ENCODE measurements at places on chromosomes 16 and 17.

- no peaks in the 10 kb centered on the region for H3K27me3 ChIP-seq
- no peaks in the 10 kb centered on the region for H3K4me1 ChIP-seq
- DNase-seq: no peak
Observed at GRCh38 chr17:9702914-9703780, 57.8 kb downstream of the USP43 start.

- H3K27ac ChIP-seq: no peak overlapping the region
- H3K4me3 ChIP-seq: no peak overlapping the region
- no peak for DNase-seq
- peaks cover 41% of the 10 kb centered on the region for H3K4me1 ChIP-seq
Observed at GRCh38 chr16:22016927-22017326, 9.0 kb downstream of the MOSMO start.

DNA sequence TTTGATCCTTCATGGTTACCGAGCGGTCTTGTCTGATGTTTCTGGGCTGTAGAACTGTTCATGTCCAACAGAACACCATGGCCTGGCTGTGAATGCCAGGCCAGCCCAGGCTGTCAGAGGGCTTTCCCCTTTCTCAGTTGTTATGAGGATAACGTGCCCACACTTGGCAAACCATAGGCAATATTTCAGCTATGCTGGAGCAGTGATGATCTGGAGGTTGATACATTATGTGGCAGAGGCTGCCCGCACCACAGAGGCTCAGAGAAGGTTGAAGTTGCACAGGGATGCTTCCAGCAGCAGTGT is 92.9 kb downstream of the C16orf78 start:
- no peaks in the 10 kb centered on the region for H3K36me3 ChIP-seq
- no peaks in the 10 kb centered on the region for H3K4me1 ChIP-seq
- DNase-seq: no peak
- H3K27me3 ChIP-seq: no peaks in the 10 kb centered on the region

DNA sequence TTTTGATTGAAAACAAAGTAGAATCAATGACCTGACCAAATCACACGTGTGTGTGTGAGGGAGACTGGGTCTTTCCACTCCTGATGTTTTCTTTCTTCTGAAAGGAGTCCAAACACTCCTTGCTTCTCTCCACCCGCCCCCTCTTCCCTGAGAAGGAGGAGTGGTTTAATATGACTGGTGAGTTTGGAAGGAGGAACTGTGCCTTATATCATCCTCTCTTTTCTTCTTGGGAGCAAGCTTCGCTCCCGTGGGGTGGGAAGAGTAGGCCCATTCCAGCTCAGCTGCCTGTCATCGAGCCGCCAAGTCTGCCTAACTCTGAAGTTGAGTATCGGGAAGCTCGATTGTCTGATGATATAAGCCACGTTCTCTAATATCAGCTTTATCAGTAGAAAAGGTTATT is 96.5 kb downstream of the YPEL2 start:
- no peak overlapping the region for H3K4me3 ChIP-seq
- no peaks in the 10 kb centered on the region for H3K27me3 ChIP-seq
- peak overlapping the region; percentile 98 for H3K27ac ChIP-seq

- no peaks in the 10 kb centered on the region for H3K4me1 ChIP-seq
- H3K4me3 ChIP-seq: no peak overlapping the region
Observed at GRCh38 chr17:27404676-27405075, 51.6 kb upstream of the KSR1 start.

DNA sequence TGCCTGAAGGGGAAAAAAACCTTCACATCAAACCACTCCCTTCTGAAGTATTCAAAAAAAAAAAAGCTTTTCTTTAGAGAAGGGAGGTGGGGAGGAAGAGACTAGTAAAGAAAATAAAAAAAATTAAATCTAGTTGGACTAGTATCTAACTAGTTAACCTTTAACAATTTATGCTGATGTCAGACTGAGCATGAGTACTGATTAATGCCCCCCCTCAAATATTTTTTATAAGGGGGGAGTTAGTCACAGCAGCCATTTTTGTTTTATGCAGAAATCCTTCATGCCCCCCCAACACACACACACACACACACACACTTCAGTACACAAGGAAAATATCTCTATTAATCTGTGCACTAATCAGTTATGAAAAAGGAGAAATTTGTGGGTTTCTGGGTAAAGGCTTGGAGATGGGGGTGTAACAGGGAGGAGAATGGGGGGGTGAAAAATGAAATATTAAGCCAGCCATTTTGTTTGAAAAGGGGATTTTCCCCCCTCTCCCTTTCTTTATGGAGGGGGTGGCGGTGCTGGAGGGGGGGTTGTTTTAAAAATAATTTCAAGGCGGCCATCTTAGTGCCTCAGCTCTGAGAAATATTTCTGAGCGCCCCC is 4.7 kb upstream of the CHD3 start:
- no peak overlapping the region for H3K4me3 ChIP-seq
- H3K27ac ChIP-seq: peak overlapping the region; percentile 17
- peaks cover 47% of the 10 kb centered on the region for H3K27me3 ChIP-seq
- no peak for DNase-seq
- peaks cover 28% of the 10 kb centered on the region for H3K4me1 ChIP-seq
- H3K36me3 ChIP-seq: no peaks in the 10 kb centered on the region

GRCh38 chr16:7137560-7138330 is 194.9 kb upstream of the RBFOX1 start:
- no peak for DNase-seq
- no peaks in the 10 kb centered on the region for H3K4me1 ChIP-seq

DNA sequence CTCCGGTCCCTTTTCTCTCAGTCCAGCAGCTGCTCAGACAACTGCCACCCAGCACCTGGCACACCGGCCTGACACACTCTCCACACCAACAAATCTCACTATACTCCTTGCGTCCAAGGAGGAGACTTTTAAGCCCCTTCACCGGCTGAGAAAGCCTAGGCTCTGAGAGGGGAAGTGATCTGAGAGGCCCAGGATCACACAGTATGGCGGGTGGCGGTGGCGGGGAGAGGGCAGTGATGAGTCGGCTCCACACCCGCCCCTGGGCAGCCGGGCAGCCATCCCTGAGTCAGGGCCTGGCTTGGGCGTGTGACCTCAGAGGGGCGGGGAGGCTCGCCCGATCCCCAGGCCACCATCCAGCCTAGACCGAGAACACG is 569 bp downstream of the FLII start:
- peaks cover 40% of the 10 kb centered on the region for H3K36me3 ChIP-seq
- H3K4me1 ChIP-seq: peaks cover 55% of the 10 kb centered on the region
- peak overlapping the region; percentile 99 for H3K27ac ChIP-seq
- H3K27me3 ChIP-seq: no peaks in the 10 kb centered on the region
- H3K4me3 ChIP-seq: peak overlapping the region; percentile 92

- H3K36me3 ChIP-seq: no peaks in the 10 kb centered on the region
- H3K4me1 ChIP-seq: no peaks in the 10 kb centered on the region
- peak overlapping the region; percentile 28 for H3K4me3 ChIP-seq
- H3K27me3 ChIP-seq: no peaks in the 10 kb centered on the region
Observed at GRCh38 chr16:47779201-47780016, 318.3 kb downstream of the PHKB start.

DNA sequence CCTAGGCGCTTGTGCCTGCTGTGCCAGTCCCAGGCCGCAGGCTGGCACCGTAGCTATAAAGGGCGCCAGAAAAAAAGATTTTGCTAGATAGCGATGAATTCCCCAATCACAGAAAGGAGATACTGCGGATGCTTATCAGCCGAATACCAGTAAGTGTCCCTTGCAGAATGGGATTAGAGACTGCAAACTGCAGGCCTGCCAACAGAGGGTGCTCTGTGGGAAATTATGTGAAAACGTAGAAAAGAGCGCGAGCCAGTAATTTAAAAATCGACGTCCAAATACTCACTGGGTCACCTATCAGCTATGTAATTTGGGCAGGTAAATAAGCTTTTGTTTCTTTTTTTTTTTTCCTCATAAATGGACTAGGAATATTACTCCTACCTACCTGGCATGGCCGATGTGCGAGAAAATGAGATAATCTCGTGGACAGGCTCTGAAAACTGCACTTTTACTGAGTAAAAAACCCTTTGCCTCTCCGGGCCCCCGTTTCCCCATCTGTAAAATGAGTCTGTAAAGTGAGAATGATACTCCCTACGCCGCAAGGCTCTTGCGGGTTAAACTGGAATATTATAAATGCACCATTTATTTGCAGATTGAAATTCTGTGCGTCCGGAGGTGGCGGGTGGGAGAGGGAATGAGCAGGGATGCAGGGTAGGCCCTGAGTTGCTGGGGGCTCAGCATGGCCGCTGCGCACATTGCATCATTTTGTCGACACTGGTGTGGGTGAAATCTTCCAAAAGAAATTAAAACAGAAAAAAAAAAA is 1.2 kb upstream of the COG1 start:
- peaks cover 1% of the 10 kb centered on the region for H3K36me3 ChIP-seq
- no peaks in the 10 kb centered on the region for H3K27me3 ChIP-seq
- peak overlapping the region; percentile 97 for H3K27ac ChIP-seq
- peak overlapping the region; percentile 81 for H3K4me3 ChIP-seq
